Stimulated activated naive CD4-positive, alpha-beta T cell (primary cell): ENCODE measurements at places on chromosomes 4 and X.

GRCh38 chr4:78220283-78220682 lies 163.2 kb downstream of the FRAS1 start:
- DNase-seq, result no peak

DNA sequence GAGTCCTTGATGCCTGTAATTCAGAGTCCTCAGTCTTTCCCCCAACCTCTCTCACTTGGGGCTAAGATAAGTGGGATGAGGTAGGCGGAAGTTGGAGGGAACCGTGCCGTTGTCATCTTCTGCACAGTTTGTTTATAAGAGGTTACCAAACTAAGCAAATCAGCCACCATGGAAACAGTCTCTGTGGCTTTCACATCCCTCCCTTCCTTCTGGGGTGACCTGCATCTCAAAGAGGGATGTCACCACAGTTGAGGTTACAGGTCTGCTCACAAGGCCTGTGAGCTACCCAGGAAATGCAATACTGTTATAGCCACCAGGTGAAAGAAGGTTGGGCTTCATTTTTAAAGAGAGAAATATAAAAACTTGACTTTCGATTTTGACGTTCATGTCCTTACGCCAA lies 26.3 kb downstream of the RTL5 start:
- DNase-seq, result peak; percentile 14

GRCh38 chr4:163598489-163598888 lies 104.0 kb downstream of the TMA16 start:
- DNase-seq, result no peak

- DNase-seq, result no peak
These were observed 404.0 kb downstream of the PPARGC1A start for GRCh38 chr4:23485801-23486200.

DNA sequence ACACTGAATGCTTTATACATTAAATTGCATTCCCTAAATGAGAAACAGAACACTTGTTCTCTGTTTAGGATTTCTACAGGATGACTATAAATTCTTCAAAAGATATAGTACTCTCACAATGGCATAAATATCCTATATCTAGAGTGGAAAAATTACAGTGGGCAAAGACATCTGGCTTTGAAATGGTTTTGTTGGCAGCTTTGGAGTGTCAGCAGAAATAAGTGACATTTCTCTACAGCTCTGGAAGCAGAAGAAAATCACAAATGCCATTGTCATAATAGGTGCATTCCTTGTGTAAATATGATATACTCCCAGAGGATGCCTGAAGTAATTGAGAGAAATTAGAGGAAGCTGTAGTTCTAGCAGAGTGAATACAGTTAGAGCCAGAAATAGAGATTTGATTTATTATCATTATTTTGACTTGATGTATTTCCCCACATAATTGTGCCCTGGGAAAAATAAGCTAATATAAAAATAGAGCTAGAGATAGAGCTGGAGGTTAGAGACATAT lies 95.9 kb upstream of the GALNTL6 start:
- DNase-seq, result no peak

GRCh38 chr4:85402371-85402770 lies 72.6 kb upstream of the ARHGAP24 start:
- DNase-seq, result no peak

DNA sequence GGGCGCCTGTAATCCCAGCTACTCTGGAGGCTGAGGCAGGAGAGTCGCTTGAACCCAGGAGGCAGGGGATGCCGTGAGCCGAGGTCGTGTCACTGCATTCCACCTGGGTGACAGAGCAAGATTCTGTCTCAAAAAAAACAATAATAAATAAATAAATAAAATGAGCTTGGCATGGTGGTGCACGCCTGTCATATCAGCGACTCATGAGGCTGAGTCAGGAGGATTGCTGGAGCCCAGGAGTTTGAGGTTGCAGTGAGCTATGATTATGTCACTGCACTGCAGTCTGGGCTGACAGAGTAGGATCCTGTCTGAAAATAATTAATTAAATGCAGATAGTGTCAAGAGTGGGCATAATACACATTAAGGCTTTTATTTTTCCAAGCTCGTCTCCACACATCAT lies 77.5 kb downstream of the DHRSX start:
- DNase-seq, result no peak

DNA sequence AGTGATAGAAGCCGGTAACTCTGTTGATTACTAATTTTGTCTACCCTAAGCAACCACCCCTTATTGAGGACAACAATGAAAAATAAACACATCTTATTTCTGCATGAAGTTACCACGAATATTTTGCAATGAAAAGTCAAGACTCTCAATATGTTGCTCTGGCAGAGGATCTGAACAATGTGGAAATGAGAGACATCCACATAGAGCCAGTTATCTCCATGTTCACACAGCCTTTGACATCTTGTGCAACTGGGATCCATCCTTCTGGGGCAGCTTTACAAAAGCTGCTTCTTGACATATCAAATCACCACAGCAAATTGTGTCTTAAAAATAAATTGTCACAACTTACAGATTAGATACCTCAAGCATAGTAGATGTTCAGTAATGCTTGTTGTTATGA lies 10.2 kb downstream of the EDNRA start:
- DNase-seq, result no peak

GRCh38 chr4:34851411-34851810 lies 1392.9 kb downstream of the ARAP2 start:
- no peak for DNase-seq

GRCh38 chr4:152045807-152046571 lies 285.2 kb upstream of the GATB start:
- peak; percentile 1 for DNase-seq

GRCh38 chr4:66911880-66912279 lies 633.4 kb downstream of the CENPC start:
- no peak for DNase-seq

DNA sequence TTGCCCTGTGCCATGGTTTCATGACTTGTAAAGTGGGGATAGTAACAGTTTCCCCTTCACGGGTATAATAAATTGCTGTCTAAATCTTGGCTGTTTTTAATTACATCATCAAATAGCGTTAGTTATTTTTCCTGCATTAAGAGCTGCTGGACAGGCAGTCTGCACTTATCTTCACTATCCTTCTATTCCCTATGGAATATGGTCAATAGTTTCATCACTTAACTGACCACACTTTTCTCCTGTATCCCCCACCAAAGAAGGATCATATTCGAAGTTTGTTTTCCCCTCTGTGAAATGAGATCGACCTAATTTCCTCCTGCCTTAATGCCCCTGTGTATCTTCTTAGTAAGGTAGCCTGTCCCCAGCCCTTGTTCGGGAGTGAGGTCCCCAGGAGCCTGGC lies 133.2 kb downstream of the SHROOM3 start:
- no peak for DNase-seq

- DNase-seq, result no peak
These were observed 50.6 kb downstream of the VGLL1 start for GRCh38 chrX:136582624-136583023.

DNA sequence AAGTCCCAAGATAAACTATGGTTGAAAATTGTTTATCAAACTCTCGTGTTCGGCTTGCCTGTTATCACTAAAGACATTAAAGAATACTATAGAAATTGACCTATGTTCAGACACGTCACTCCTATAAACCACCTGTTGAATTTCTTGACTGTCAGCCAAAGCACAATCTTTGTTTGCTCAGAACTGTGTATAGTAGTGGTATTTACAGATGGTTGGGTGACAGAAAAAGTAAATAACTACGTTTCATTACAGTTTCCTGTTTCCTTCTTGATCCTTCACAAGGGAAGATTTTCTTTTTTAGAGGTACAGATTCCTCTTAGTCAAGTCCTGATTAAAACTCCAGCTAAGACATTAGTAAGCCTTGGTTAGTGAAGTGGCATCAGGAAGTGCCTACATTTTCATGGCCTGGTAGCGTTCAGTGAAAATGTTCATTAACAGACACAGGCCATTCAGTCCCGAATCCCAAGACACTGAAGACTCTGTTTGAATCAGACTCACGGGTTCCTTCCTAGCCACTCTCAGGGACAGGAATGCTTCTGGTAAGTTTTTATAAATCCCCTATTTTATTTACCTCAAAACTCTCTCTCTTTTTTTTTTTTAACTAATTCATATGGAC lies at the start of gene SMIM31:
Gene SMIM31 (plus strand): TSS at position 259 of the 616 bp plus-strand sequence. CDS start 16,313 bp downstream, outside the sequence.
- DNase-seq, result no peak

GRCh38 chr4:76729460-76729859 lies 168.5 kb downstream of the SOWAHB start:
- DNase-seq, result no peak

GRCh38 chr4:101660607-101661006 lies 129.9 kb upstream of the BANK1 start:
- DNase-seq, result no peak

- DNase-seq, result no peak
These were observed 14.6 kb downstream of the GRXCR1 start for GRCh38 chr4:42906891-42907759.

GRCh38 chr4:150318527-150318926 lies 240.3 kb downstream of the DCLK2 start:
- no peak for DNase-seq

DNA sequence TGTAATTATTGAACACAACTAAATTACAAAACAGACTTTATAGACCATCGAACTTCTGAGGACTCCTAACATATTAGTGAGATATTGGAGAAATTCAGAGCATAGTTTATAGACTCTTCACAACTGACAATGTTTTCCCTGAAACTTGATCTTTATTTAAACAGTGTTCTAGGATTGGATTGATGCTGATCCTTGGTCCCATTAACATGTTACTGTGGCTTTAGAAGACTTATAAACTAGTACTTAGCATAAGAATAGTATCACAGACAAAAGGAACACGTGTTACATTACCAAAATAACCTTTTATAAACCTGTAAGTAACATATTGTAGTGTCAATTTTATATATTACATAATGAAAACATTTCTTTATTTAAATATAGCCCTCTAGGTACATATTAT lies 689.6 kb downstream of the CCSER1 start:
- DNase-seq, result no peak

DNA sequence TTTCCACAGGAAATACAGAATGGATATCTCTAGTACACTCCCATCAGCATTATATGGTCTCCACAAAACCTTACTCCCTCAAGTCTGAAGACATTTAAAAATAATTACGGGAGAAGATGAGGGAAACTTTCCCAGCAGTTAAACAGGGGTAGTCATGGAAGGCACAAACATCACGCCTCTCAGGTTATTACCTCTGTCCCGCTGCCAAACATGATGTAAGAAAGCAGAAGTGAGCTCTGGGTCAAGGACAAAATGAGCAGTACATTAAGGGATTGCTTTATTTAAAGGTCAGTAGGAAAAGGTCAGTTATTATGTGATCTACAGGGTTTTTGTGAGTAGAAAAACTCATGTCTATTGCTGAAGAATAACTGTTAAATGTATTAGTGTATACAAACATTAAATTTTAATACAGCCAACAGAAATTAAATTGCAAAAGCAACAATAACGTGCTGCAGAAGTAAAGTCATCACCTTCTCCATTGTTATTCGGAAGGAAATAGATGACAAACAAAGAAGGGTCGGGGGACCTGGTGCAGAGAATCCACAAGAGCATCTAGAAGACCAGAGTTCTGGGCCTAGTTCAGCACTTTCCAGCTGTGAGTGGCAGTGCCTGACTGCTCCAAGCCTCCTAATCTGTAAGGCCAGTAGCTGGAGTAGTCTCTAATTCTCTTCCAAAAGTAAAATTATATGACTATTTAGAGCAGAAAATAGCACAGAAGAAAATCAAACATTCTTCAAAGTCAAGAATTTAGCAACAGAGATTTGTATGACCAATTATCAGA lies 171.2 kb downstream of the PPP3CA start:
- no peak for DNase-seq

DNA sequence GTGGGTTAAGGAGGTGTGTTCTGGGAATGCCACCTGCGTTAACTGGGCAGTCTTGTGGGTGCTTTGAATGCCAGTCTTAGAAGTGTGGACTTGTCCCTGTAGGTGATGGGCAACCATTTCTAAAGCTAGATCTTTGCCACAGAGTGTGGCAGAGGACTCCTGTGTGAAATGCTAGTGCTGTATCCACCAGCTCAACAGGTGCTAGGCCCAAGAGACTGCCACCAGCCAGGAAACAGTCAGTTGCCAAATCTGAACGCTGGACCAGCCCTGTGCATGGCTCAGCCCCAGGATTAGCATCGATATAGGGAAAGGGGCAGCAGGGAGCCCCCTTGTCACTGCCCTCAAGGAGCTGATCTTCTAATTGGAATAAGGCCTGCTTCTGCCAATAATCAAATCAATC lies 35.3 kb downstream of the STARD8 start:
- DNase-seq, result no peak

GRCh38 chrX:39823854-39824253 lies 273.9 kb downstream of the BCOR start:
- no peak for DNase-seq

DNA sequence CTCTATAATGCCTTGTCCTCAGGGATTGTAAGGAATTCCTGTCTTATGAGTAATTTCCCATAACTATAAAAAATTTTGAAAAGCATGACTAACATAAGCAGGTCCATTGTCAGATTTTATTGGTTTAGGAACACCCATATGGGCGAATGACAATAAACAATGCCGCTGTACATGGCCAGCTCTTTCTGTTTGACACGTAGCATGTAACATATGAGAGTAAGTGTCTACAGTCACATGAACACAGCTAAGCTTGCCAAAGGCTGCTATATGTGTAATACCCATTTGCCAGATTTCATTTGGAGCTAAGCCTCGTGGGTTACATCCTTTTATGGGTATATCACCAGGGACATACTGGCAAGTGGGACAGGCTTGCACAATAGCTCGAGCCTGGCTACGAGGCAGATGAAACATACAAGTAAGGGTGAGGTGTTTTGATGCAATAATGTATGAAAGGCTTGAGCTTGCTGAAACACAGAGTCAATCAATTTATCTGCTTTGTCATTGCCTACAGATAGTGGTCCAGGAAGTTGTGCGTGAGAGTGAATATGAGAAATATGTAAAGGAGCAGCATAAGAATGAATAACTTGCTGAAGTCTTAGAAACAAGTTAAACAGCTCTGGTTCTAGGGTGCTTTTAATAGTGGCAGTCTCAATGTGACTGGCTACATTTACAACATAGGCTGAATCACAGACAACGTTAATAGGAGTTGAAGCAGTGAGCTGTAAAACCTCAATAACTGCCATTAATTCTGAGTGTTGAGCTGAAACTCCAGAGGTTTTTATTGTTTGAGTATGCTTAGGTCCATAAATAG lies 67.4 kb upstream of the UGT2B10 start:
- DNase-seq, result no peak

GRCh38 chr4:6680372-6681034 lies 13.2 kb upstream of the S100P start:
- no peak for DNase-seq

DNA sequence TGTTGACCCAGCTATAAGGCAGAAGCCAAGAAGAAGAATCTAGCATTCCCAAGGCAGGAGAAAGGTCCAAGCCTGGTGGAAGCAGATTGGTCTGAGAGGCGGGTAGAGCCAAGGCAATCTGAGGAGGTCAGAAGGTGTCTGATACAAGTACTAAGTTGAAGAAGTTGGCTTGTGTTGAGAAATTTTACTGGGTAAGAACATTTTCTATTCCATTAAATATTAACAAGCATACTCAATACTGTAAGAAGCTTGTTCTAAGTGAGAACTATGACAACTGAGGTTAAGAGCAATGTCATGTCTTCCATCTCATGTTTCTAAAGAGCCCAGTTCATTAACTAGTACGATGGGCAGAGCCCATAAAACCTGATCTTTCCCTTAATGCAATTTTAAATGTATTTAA lies 75.0 kb downstream of the FAM13A start:
- no peak for DNase-seq
